ENCODE measurements at places on chromosomes 11 and 22. TPM values are rescaled to one million over a fixed set of nuclear protein-coding genes. Genes with fewer than 3 reads are reported as not detected.
A peak's percentile ranks its signal among the peaks of the same experiment; 100 is the strongest.

- no peak for DNase-seq
Measured at GRCh38 chr22:26835929-26836528, 178.6 kb downstream of the MIAT start.

DNA sequence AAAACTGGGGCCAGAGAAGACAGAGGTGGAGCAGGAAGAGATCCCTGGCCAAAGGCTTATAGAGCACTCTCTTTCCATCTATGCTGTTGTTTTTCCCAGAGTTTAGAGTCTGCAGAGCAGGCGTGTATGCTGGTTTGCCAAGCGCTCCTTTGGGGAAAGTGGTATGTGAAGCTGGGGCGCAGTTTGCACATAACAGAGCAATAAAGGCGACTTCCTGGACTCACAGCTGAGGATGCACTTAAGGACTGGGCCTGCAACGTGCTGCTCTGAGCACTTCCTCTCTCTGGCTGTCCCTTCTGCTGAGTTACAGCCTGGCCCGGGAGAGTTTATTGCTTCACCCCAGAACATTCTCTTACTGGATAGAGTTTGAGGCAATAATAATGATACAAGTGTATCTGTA, 41.7 kb downstream of the THAP12 start:
- DNase-seq: peak; percentile 85

The SCN3B gene
- total RNA-seq: 1.2 TPM

- DNase-seq: no peak
Measured at GRCh38 chr22:50011447-50012210, 936 bp downstream of the IL17REL start.

The KCTD21 gene
- 10.6 TPM for total RNA-seq

The ADAMTS8 gene
- 0.57 TPM for total RNA-seq

DNA sequence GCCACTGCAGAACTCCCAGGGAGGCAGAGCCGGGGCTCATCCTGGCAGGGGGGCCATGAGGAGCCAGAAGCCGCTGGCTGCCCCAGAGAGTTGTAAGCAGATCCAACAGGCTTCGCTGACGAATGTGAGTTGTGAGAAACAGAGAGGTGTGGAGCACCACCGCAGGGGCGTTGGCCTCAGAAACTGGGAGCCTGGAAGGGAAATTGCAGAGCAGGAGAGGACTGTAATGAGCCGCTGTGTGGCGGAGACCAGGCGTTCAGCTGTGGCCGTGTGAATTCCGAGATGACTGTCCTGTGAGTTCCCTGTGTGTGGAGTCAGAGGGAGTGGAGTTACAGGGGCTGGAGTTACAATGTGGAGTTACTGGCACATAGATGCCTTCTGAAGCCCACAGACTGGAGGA, 27.7 kb upstream of the ETS1 start:
- DNase-seq: no peak

The APOBEC3G gene
- total RNA-seq: 3.3 TPM

The CASP5 gene
- not detected for total RNA-seq

DNA sequence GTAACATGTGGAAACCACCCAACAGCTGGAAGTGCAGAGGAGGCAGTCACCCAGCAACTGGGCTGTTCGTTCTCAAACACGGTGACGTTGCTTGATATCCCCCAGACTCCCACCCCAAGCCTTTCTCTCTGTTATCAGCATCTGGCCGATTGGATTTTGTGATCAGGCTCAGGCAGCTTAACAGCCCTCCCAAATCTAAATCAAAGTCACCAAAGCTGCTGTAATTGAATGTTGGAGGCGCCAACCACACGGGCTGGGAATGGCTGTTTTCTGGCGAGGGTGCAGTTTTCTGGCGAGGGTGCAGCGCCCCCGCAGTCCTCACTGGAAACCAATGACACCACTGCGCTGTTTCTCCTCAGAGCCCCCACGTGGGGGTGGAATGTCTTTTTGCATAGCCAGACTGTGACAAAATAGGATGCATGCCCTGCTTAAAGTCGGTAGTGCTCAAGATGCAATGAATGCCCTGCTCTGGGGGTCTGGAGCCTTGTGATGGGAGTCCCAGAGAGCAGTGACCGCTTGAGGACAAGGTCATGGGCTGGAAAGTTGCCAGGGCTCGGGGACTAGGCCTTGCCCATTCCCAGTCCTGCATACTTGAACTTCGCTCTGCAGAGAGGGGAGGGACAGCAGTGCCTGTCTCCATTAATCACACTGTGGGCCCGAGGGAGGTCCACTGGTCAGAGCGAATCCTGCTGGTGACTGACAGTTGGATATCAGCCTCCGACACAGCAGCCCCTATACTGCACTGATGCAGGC, 105.3 kb downstream of the MORC2 start:
- DNase-seq: no peak

DNA sequence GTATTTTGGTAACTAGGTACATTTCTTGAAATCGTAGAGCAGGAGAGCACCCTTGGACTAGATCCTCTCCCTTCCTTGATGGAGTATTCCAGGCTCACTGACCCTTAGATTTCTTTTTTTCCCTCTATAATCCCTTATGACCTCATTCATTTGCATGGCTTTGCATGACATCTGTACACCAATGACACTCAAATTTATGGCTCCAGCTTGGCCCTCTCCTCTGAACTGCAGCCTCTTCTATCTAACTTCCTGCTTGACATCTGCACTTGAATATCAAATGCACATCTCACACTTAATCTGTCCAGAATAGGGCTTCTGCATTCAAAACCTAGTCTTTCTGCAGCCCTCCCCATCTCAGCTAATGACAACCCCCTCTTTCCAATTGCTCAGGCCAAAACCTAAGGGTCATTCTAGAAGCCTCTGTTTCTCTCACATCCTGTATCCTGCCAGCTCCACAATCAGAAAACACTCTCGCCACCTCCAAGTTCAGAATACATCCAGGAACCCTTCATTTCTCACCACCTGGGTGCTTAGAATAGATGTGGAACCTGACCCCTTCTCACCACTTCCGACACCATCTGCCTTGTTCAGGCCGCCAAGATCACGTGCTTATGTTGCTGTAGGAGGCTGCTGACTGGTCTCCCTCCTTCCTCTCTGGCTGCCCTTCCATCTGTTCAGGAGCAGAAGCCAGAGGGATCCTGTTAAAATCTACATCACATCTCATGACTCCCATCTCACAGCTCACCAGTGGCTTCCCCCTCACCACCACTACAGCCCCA, 138.9 kb upstream of the MTNR1B start:
- DNase-seq: no peak

DNA sequence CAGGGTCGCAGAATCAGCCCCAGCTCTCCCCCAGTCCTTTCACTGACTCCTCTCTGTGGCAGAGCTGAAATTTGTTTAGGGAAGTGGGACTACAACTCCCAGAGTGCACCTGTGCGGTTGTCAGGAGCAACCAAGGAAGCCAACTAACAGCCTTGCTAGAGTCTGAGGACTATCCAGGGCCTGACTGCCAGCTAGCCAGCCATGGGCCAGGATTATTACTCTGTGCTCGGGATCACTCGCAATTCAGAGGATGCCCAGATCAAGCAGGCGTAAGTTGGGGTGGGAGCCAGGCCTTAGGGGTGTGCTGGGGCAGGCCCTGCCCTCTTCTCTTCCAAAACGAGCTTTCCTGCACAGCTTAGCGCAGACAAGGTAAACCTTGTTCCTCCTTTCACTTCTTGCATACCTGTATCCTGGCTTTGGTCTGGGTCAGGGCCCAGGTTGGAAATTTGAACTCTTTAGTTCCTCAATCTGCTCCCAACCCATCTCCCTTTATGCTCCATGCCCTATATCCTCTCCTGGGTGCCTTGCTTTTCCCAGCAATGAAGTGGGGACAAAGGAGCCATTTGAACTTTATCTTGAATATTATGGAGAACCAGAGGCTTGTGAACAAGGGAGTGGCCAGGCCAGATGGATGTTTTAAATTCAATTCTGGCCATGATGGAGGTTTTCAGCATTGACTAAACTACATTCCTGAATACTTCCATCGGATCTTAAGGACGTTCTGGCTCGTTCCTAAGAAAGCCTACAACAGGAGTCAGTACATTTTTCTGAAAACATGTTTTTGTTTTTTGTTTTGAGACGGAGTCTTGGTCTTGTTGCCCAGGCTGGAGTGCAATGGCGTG, at the start of gene DNAJB13:
Gene DNAJB13, plus strand, starts transcription at position 158 of the 842 bp plus-strand sequence. Its CDS starts 44 bp downstream, at position 202.
- DNase-seq: no peak

The NRIP3 gene
- 0.76 TPM for total RNA-seq

GRCh38 chr22:47116426-47117341, 354.2 kb downstream of the TBC1D22A start:
- no peak for DNase-seq

GRCh38 chr11:14388352-14388751, 29.4 kb upstream of the RRAS2 start:
- no peak for DNase-seq

The POU2AF2 gene
- not detected for total RNA-seq

- no peak for DNase-seq
Measured at GRCh38 chr11:19660076-19660475, 52.6 kb upstream of the NAV2 start.

GRCh38 chr22:24176630-24177029, 4.7 kb upstream of the SUSD2 start:
- DNase-seq: peak; percentile 83

DNA sequence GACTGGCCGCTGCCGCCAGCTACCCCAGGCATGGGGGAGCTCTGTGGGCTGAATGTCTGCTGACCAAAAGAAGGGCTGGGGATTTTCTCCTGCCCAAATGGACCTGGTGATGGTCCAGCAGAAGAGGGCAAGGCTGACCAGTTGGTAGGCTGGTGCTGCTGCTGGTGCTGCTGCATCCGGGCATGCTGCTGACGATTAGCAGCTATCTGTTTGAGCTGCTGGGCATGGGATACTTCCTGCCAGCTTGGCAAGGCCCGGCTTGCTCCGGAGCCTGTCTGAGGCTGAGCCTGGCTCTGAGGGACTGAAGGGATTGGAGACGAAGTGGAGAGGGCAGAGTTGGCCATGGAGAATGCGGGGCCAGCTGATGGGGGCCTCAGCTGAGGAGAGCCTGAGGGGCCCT, 168.6 kb upstream of the MTMR2 start:
- DNase-seq: no peak

The MOGAT2 gene
- 0.22 TPM for total RNA-seq

DNA sequence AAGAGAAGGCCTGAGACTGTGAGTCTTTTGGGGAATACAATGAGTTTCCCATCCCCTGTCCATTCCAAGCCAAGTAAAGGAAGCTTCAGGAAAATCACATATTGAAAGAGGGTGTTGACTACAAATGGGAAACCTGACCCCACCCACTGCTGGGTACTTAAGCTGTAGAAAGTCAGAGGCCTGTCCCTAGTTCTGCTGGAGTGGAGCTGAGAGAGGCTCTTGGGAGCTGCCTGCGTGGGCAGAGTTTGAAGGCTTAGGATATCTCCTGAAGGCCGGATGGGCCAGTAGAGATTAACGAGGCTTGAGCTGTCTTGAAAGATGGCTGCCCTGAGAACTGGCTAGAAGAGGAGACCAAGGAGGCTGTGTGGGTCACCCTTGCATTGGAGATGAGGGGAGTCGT, 176.2 kb upstream of the NECTIN1 start:
- no peak for DNase-seq

The ARHGEF17 gene
- total RNA-seq: 57.1 TPM

DNA sequence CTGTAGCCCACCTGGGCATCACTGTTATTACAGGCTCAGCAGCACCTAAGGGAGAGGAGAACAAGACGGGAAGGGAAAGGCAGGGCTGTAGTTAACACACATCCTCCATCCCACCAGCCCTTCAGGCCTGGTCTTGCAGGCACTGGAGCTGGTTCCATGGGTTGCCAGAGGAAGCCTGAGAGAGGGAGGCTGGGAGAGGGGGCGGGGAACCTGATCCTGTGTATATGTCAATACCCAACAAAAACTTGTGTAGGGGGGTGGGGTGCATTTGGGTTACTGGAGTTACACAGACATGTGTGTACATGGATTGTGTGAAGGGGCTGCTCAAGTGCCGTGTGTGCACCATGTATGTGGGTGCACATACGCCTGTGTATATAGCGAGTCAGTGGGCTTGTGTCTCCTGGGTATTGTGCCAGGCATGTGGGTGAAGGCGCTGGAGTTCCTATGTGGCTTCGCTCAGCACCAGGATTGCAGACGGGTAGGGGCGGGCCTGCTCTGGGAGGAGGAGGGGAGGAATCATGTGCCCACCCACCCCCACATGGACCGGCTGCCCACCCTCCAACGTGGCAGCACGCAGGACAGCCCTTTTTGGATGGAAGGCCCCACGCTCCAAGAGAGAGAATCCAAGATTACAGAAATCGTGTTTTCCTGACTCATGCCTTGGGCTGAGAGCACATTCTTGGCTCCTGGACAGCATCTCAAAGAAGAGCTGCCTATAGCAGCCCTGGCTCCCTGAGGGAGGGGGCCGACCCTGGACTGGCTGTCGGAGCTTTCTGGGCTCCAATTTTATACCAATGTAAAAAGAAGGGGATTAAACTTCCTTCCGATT, 4.2 kb upstream of the SERPINH1 start:
- no peak for DNase-seq
